ENCODE measurements at places on chromosomes 16 and 17.

DNA sequence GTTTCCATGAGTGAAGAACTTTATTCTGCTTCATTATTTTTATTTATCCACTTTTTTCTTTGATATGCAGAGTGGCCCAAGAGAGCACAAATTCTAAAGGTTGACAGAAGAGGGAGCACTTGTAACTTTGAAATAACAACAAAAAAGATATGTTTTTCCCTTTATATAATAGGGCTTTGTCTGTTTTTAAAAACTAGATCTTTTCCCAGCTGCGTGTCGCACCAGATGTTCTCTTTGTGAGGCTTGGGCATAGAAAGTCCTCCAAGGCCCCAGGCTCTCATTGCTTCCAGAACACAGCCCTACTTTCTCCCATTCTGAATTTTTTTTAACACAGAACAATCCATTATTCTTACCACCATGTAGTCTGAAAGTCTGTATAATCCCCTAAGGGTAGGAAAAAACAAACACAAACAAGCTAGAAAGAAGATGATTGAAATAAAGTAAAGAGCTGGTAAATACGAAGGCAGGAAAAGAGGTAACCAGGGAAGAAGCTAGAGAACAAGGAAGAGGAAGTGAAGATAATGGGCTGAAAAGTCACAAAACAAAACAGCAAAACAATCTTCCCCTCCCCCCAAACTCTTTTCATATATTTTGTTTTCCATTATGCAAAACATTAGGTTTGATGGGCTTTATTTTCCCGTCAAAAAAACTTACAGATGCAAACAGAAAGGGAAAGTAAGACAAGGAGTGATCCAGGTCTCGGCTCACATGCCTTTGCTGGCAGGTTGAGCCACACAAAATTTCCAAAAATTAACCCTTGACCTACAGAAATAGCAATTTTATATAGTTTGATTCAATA is 160.4 kb downstream of the ABCA8 start:
- peak; percentile 22 for DNase-seq

GRCh38 chr17:48335858-48336500 is 94.0 kb downstream of the SKAP1 start:
- peak; percentile 67 for DNase-seq

DNA sequence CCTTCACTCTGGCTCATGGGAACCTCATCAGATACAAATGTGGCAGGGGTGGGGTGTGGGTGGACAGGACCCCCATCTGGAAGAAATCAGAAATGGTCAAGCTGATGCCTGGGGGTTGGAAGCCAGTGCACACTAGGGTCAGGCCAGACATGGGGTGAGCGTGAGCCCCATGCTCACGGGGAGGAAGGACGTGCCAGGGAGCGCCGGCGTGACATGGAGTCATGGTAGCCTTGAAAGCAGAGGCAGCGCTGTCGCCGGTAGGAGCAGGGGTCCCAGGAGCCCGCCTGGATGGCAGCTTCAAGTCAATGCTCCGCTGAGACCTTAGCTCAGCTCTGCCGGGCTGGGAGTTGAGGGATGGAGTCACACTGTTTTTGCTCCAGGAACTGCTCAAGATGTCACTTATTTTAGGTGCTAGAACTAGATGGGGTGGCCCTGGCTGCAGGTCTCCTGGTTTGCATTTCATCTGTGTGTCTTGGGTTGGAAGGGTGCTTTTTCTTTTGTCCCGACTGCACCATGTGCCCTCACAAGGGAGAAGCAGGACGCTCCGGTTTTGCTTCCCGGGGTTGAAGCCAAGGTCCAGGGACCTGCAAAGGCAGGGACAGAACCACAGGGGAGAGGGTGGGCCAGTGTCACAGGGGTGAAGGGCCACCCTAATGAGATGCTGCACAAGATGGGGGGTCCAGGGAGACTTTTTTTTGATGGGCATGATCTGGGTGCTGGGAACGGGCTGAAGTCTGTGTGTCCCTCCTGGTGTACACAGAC is 51.4 kb downstream of the USP22 start:
- DNase-seq, result no peak

GRCh38 chr16:6560306-6561100 is 772.1 kb upstream of the RBFOX1 start:
- no peak for DNase-seq

GRCh38 chr16:10078541-10078949 is 103.7 kb downstream of the GRIN2A start:
- DNase-seq, result peak; percentile 53

- DNase-seq, result no peak
These were observed 87.7 kb downstream of the CDYL2 start for GRCh38 chr16:80716564-80717139.

- no peak for DNase-seq
These were observed 216.3 kb upstream of the NLRP1 start for GRCh38 chr17:5800646-5801045.
